MCF 10A (cell line): ENCODE measurements at places on chromosomes 13 and 19.

- DNase-seq, result no peak
These were observed 918.6 kb downstream of the UQCRFS1 start for GRCh38 chr19:28294395-28294794.

DNA sequence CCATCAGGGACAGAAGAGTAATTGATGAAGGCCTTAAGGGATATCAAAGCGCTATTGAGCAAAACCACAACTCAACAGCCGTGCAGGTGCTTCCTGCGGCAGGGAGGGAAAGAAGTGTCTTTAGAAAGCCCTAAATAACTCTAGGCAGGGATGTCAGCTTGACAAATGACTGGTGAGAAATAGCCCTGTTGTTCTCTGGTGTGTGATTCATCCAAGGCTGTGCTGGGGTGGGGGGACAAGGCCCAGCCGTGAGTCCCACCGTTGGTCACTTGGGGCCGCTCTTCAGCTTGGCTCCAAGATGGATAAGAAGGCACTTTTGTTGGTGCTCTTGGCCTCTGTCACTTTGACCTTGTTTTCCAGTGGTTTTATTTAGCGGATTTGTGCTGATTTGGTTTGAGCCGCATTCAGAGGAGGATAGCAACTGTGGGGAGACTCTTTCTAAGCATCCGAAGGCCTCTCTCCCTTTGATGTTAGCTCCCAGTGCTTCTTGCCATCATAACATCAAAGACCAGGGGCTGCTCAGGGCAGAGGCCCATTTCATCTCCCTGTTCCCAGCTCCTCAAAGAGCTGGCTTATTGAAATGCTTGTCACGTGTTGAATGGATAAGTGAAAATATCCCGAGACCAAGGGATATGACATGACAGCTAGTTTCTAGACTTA lies 130.3 kb upstream of the SERP2 start:
- peak; percentile 97 for DNase-seq

- DNase-seq, result no peak
These were observed 11.4 kb downstream of the AKT2 start for GRCh38 chr19:40273469-40274360.

DNA sequence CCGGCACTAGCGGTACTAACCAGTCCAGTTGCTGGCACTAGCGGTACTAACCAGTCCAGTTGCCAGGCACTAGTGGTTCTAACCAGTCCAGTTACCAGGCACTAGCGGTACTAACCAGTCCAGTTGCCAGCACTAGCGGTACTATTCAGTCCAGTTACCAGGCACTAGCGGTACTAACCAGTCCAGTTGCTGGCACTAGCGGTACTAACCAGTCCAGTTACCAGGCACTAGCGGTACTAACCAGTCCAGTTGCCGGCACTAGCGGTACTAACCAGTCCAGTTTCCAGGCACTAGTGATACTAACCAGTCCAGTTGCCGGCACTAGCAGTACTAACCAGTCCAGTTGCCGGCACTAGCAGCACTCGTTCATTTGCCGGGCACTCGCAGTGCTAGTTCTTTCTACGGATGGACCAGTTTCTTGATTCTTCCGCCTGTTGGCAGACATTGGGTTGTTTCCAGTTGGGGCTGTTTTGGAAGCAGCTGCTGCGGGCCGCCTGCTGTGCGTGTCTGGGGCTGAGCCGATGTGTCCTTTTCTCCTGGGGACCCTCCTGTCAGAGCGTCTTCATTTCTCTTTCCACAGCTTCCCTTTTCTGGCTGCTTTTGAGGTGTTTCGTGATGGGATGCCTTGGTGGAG lies 123.4 kb upstream of the MCF2L start:
- no peak for DNase-seq

DNA sequence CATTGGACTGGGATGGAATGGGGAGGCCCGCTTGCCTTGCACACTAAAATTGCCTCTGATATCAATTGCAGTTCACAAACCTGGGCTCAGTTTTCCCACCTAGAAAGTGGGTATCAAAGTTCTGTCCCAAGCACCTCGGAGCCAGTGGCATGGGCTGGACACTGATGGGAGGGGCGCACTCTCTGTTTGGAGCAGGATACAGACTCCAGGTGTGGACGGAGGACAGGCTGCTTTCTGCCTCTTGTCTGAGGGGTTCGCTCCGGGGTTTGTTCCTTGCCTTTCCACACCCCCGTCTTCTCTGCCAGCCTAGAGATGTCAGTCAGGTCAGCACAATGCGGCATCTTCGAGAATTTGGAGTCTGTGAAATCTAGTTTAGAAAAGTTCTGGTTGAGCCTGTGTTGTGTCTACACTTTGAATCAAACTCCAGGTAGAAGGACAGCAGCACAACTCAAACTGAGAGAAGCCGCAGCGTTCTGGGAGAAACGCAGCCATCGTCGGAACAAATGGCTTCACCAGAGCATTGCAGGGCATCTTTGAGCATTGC lies 141.9 kb downstream of the TEX29 start:
- DNase-seq, result no peak

DNA sequence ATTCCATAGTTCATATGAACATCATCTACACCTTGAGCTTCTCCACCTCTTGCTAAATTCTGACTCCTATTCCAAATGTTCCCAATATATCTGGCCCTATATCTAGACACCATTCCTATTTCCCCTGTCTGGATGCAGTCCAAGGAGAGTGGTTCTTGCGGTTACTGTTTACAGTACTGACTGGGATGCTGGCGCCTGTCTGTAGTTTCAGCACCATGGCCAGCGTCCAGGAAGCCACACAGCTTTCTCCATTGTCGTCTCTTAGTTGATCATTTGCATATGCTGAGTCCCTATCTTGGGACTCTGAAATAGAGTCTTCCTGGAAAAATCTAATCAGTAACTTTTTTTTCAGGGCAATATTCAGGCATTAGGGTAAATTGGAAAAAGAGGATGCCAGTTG lies 14.9 kb downstream of the LAIR2 start:
- DNase-seq, result peak; percentile 77

GRCh38 chr19:13644645-13645044 lies 119.7 kb upstream of the MRI1 start:
- no peak for DNase-seq

- DNase-seq, result no peak
These were observed 9.0 kb downstream of the TUBA3C start for GRCh38 chr13:19172647-19173030.

GRCh38 chr13:99055735-99056134 lies 77.9 kb upstream of the DOCK9 start:
- no peak for DNase-seq

GRCh38 chr19:13872339-13872694 lies 4.6 kb upstream of the NANOS3 start:
- no peak for DNase-seq

DNA sequence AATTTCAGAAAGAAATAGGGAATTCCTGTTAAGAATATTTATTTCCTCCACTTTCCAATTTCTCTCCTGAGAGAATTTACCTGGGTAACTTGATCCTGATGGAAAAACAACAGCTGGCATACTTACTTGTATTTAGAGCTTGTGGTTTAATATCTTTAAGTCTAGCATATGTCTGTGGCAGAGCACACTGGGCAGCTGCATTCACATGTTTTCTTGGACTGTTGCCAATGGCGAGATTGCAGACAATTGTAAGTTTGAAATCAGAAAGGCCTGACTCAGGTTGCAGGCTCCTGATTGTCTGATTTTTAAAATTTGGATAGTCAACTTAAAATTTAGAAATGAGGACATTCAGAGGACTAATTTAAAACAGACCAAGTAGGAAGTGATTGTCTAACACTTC lies 66.9 kb downstream of the NHLRC3 start:
- DNase-seq, result peak; percentile 56

DNA sequence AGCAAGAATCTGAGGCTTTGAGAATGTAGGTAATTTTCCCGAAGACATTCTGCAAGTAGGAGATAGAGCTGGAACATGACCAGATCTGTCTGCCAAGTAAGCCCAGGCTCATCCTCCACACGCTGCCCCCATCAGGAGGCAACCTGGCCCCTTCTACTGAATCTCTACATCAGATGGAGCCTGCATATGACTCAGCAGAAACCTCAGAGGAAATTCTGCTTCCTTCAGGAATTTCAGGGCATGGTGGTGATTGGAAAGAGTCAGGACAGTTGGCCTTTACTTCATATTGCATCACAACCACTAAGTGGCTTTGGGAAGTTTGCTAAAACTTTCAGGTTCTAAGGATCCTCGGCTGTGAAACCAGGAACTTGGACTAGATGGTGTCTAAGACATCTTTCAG lies 85.2 kb downstream of the LRRC63 start:
- peak; percentile 85 for DNase-seq

DNA sequence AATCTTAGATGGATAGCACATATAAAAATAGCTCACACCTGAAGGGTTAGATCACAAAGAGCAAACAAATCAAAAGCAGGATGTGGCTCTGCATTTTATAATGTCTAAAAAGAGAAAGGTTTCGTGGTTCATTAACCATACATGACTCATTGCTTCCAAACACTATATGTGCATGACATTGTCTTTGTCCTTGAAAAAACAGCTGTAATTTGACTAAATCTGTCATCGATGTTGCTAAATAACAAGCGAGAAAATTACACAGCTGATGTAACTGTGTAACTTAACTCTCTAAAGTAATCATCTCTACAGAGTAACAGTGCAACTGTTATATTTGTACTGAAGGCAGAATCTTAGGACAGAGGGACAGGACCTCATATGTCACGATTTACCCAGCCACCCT lies 383.1 kb upstream of the GPC6 start:
- DNase-seq, result peak; percentile 65

DNA sequence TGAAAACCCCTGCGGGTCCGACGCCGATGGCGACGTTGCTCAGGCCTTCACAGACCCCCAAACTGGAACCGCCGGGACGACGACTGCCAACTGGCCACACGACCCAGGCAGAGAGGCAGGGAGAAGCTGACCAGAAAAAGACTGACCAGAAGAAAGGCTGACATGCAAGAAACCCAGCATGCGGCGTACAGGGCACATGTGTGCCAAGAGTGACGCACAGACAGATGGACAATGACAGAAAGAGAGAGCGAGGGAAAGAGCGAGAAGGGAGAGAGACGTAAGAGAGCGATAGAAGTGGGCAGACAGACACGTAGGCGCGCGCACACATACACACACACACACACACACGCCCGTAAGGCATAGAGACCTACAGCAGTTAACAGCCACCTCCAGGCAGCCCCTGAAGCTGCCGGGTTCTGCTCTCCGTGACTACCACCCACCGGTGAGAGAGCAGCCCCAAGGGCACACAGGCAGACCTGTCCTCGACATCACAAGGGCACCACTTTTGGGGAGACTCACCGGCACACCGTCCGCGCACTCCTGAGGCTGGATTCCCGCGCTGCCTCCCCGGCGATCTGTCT lies 67.2 kb upstream of the ZNF527 start:
- DNase-seq, result no peak

DNA sequence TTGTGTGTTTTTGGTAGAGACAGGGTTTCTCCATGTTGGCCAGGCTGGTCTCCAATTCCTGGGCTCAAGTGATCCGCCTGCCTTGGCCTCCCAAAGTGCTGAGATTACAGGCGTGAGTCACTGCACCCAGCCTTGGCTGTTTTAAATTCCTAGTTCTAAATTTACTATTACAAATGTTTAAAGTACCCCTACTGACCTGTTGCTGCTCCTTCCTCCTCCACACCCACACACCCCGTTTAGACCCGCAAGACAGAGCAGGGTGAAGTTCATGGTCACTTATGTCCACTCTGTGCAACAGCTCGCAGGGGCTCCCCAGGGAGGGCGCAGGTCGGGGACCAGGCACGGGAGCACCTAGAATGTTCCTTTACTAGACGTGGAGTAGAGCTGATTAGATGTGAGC lies 28.7 kb downstream of the TMEM161A start:
- DNase-seq, result no peak

- DNase-seq, result peak; percentile 41
These were observed 15.1 kb upstream of the CEBPG start for GRCh38 chr19:33358408-33358807.

DNA sequence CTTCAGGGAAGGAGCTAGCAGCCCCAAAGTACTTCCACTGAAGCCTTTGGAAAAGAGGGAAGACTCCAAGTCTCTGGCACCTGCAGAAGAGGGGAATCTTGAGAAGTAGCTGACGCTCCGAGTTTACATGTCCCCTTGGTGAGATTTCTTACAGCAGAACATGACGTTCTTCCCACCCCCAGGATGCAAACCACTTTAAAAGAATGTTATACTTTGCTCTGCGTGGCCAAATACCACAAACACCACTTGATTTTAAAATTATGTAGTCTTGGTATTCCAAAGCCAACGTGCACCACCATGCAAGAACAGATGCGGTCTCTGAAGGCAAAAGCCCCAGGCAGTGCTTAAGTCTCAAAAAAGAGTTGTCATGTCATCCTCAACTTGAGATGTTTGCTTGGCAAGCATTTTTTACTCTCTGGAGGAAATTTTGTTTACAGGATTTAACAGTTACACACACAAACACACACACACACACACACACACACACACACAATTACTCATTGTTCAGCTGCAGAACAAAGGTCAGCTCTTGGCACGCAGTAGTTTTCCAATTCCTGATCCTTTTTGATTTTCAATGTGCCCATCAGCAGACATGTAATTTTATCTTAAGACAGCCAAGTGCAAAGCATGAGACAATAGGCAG lies 106.1 kb downstream of the RGCC start:
- no peak for DNase-seq

GRCh38 chr19:2361246-2362045 lies 1.4 kb downstream of the TMPRSS9 start:
- DNase-seq, result no peak

DNA sequence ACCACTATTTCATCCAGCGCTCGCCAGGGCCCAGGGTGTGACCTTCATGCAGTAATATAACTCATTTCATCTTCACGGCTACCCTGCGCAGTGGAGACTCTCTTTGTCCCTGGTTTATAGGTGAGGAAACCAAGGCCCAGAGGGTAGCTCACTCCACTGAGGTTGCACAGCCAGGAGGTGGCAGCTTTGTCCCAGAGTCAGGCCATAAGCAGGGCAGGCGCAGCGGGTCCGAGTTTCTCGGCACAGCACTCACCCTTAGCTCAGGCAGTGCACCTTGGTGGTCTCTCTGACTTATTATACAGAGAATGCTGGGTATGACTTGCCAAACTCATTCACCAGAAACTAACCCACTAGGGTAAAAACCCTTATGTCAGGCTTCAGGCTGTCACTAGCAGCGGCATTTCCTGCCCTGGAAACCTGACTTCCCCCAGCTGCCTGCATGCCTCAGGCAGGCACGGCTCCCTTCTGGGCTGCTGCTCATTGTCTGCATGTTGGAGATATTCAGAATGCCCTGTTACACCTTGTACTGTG lies 24.5 kb downstream of the PPP5C start:
- no peak for DNase-seq

DNA sequence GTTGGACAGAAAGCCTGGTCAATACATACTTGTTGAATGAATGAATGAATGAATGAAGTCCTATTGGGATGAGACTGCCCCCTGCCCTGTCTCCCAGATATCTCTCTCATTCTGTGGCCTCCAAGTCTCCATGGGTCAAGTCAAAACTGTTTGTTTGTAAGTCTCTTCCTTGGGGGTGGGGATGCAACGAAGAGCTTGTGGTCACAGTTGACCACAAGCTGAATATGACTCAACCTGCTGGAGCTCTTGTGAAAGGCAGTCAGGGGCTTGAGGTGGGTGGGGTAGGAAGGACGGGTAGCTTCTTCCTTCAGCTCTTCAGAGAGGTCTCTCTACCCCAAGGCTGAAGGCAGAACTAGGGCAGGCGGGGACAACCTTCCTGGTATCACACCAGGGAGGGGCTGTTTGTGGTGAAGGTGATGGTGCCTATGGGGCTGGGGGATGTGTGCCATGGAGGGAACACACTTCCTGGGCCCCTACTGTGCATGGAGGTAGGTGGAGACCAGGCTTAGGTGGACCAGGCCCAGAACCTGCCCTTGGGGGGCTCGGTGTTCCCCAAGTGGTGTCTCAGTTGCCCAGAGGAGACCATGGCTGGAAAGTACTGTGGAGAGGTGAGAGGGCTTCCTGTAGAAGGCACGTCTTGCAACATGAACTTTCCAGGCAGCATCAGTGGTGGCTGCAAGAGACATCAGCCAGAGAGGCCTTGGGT lies 8.0 kb downstream of the MYO1F start:
- DNase-seq, result peak; percentile 90

GRCh38 chr19:4578552-4579248 lies 19.2 kb upstream of the SEMA6B start:
- no peak for DNase-seq
